ENCODE measurements at places on chromosomes 6 and 20. TPM values are rescaled to one million over a fixed set of nuclear protein-coding genes. Genes with fewer than 3 reads are reported as not detected.

RAB5IF gene
- polyA plus RNA-seq = 75.7 TPM

SMOC2 gene
- 39.4 TPM for polyA plus RNA-seq

RPP21 gene
- polyA plus RNA-seq = 56.9 TPM

DACT2 gene
- polyA plus RNA-seq = 10.6 TPM

PNLDC1 gene
- 0.78 TPM for polyA plus RNA-seq

MOCS1 gene
- polyA plus RNA-seq = 15.4 TPM

OPN5 gene
- polyA plus RNA-seq = 1.0 TPM

ADIG gene
- polyA plus RNA-seq = not detected
